ENCODE measurements at places on chromosomes 3 and 15.

DNA sequence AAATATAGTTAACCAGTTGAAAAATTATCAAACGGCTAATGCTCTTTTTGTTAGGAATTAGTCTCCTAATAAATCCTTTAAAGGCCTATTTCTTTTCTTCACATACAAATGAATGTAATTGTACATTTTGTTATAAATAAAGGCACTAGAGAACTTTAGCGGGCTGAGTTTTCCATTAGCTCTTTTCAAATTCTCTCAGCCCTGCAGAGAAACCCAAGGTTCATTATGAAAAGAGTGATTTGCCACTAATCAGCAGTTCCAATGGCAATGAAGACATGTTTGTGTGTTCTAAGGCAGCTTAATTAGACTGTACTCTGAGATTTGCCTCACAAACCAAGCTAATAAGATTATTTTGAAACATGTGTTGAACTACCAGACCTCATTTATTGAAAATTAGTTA, 64.6 kb upstream of the P2RY1 start:
- DNase-seq = no peak

- no peak for DNase-seq
These were observed 404.4 kb upstream of the NECTIN3 start for GRCh38 chr3:110667216-110667615.

- DNase-seq = no peak
These were observed 32.0 kb upstream of the FURIN start for GRCh38 chr15:90836296-90836871.

- DNase-seq = no peak
These were observed 80.6 kb downstream of the MYO9A start for GRCh38 chr15:72037321-72037720.

All from activated CD8-positive, alpha-beta memory T cell treated with anti-CD3 and anti-CD28 coated beads for 1 hour (primary cell).